HCT116 (cell line): ENCODE measurements at places on chromosomes 13 and 19.

DNA sequence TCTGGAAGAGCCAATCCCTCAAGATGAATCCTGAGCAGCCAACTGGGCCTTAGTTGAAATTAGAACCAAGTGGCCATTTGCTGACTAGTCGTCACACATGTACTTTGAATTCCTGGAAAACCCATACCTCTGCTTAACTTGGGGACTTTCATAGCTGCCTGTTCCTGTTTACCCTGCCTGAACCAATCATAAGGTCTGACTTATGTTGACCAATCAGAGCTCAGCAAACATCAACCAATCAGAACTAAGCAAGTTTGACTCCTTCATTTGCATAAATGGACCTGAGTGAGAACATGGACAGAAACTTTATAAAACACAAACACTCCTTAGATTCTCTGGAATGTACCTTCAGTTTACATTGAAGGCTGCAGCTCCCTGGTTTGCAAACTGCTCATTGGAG, 50.8 kb downstream of the LATS2 start:
- no peak for DNase-seq

GRCh38 chr13:36323951-36324566, 22.1 kb downstream of the SPART start:
- DNase-seq: no peak

DNA sequence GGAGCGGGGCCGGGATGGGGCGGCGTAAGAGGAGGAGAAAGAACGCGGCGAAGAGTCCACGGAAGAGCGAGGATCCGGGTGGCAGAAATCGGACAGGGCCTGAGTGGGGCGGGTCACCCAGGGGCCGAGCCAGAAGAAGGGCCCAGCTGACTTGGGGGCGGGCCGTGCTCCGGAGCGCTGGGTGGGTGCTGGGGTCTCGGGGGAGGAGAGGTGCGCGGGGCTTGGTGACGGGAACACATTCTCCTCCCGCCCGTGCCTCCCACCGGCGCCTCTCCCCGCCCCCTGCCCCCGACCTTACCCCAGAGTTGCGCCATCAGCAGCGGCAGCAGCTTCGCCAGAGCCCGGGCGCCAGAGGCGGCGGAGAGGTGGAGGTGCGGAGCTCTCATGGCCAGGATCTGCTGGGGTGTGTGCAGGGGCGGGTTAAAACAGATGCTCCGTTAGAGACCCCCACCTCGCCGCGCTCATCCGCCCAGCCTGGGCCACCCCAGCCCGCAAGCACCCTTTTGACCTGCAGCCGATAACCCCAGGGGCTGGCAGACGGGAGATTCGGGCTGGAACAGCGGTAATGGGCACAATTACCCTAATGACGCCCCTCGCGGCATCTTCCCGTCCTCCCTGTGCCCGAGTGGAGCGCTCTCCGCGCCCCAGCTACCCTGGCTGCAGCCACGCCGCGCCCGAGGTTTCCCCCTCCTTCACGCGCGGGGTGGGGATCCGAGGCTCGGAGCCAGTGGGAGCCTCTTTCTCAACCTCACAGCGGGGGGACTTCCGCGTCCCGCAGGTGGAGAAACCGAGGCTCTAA, 565 bp downstream of the KLK10 start:
- no peak for DNase-seq

- no peak for DNase-seq
Observed at GRCh38 chr13:59534806-59535205, 628.9 kb downstream of the DIAPH3 start.

DNA sequence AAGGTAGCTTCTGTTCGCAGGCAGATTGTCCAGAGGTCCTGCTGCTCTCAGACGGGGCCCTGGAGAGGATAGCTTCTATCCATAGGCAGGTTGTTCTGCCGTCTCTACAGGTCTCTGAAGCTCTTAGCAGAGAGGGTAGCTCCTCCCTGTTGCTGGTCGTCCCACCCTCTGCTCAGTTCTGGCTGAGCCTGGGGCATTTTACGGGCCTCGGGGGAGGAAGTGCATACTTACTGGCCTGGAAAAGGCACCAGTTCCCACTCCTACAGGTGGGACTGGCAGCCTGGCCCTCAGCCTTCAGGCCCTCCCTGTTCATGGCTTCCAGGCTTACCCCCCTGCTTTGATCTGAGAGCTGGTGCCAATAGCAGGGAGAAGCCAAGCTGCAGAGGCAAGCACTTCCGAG, 42.3 kb downstream of the USPL1 start:
- DNase-seq: no peak

DNA sequence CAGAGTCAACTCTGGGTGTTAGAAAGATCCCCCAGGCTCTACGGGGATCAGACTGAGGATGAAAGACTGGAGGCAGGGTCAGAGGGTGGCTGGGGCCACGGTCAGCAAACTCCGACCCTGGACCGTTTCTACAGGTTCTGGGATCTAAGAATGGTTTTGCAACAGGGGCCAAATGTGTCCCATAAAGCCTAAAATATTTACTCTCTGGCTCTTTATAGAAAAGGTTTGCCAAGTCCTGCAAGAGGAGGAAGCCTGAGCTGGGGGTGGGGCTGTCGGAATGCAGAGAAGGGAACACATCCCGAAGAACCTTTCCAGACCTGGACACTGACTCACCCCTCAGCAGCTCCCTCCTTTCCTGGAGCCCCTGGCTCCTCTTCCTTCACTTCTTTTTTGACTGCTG, 20.7 kb downstream of the LIG1 start:
- DNase-seq: no peak

DNA sequence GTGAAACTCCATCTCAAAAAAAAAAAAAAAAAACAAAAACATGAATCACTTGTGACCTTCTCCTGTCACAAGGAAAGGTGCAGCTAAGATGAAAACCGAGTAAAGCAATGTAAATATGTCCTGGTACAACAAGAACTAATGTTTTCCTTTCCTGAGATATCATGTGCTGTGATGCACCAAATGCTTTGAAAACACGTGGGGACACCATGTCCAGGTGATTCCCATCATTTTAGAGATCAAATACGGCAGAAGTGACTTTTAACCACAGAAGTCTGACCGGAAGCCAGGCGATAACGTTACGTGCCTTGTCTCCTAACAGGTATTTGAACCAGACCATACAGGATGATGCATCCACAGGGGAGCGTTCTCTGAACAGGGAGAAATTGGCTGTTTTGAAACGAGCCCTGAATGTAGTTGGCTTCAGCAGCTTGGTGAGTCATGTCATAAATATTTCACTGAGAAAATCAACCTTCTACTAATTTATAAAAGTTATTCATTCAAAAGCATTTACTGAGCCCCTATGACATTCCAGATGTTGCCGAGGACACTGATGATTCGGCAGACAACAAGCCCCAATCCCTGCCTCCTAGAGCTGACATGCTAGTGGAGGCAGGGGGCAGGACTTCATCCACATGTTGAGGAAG, 328.1 kb downstream of the MYO16 start:
- DNase-seq: peak; percentile 36

DNA sequence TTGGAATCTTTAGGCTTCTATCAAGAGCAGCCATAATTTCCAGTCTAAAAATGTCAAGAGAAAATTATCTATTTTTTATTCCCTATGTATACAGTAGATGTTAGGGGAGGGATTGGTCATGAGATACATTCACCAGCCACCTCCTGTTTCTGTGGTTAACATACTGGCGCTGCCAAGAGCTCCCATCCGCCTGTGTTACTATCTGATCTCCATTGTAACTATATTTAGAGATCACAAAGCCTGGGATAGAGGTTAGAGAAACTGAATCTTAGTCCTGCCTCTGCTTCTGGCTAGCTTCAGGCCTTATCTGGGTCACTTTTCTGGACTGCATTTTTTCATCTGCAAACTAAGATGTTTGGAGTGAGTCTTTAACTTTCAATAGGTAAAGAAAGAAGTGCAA, 46.3 kb downstream of the POLR1D start:
- no peak for DNase-seq

- DNase-seq: no peak
Observed at GRCh38 chr13:21148557-21149258, 27.6 kb downstream of the SKA3 start.

- no peak for DNase-seq
Observed at GRCh38 chr19:13665125-13665905, 99.0 kb upstream of the MRI1 start.

DNA sequence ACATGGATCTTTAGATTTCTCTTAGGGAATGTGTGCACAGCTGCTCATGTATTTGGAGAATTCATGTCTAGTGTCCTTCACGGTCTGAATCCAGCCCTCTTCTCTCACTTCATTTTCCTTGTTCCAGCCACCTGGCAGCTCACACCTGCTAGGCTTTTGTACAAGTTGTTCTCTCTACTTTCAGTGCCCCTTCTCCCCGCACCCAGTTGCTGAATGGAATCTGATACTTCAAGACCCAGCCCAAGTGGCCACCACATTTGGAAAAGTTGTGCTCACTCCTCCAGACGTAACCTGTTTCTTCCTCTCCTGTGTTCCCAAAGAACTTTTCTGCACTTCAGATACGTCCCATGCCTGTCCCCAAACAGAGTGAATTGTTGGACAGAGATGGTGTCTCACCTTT, 235.6 kb downstream of the SHISA2 start:
- DNase-seq: no peak

DNA sequence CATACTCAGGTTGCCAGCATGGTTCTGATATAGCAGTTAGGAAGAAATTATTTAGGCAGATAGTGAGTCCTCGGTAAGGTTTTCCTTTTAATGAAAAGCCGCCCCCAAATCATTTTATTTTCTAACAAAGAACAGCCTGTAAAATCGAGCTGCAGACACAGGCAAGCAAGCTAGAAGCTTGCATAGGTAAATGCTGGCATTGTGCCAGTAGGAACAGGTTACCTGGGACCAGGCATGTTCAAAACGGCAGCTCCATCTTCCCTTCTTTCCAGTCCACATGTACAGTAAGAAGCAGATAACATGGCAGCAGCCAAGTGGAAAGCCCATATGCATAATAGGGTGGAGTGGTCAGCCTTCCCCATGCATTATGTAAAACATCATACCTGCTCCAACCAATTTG, 71.1 kb downstream of the UGGT2 start:
- DNase-seq: no peak

DNA sequence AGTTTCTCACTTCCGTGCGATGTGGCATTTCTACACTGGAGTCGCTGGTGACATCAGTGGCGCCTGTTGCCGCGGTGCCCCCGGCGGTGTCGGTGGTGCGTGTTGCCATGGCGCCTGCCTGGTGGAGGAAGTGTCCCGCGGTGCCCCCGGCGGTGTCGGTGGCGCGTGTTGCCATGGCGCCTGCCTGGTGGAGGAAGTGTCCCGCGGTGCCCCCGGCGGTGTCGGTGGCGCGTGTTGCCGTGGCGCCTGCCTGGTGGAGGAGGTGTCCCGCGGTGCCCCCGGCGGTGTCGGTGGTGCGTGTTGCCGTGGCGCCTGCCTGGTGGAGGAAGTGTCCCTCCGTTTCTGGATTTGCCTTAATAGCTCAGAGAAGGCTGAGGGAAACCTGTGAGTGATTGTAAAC, 127.6 kb downstream of the KDM4B start:
- no peak for DNase-seq

- DNase-seq: no peak
Observed at GRCh38 chr13:97223037-97223710, 1.0 kb downstream of the MBNL2 start.

- DNase-seq: no peak
Observed at GRCh38 chr13:40445557-40445990, 220.9 kb downstream of the FOXO1 start.

GRCh38 chr13:110518571-110518970, 43.0 kb downstream of the RAB20 start:
- no peak for DNase-seq

- DNase-seq: no peak
Observed at GRCh38 chr19:5147074-5147977, 178.4 kb downstream of the KDM4B start.

DNA sequence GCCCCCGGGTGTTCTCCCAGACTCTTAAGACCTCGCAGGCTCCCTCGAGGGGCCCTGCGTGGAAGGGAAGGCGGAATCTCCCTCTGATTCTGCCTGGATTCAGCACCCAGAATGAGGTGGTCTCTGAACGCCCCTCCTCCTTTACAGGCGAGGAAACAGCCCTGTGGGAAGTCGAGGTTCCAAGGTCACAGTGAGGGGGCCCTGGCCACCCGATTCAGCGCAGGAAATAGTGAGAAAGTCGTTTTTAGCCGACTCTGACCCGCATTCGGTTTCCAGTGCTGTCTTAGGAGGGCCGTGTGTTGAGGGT, 1.1 kb downstream of the BSG start:
- no peak for DNase-seq

- DNase-seq: no peak
Observed at GRCh38 chr13:113741191-113741668, 17.8 kb upstream of the TMEM255B start.

DNA sequence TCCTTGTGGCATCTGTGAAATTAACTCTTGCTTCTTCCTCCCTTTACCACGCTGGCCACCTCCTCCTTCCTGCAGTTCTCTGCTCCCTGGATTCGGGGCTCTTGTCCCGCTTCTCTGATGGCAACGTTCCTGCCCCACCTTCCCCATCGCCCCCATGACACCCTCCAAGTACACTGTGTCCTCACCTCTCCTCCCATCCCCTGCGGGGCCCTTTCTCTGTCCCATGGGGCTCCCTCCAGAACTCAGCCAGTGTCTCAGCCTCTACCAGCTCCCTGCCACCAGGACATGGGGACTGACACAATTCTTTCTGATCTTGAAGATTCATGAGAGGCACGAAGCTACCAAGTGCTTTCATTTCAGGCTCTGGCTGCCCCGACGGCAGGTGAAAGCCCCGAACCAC, 9.1 kb downstream of the CARS2 start:
- DNase-seq: no peak

DNA sequence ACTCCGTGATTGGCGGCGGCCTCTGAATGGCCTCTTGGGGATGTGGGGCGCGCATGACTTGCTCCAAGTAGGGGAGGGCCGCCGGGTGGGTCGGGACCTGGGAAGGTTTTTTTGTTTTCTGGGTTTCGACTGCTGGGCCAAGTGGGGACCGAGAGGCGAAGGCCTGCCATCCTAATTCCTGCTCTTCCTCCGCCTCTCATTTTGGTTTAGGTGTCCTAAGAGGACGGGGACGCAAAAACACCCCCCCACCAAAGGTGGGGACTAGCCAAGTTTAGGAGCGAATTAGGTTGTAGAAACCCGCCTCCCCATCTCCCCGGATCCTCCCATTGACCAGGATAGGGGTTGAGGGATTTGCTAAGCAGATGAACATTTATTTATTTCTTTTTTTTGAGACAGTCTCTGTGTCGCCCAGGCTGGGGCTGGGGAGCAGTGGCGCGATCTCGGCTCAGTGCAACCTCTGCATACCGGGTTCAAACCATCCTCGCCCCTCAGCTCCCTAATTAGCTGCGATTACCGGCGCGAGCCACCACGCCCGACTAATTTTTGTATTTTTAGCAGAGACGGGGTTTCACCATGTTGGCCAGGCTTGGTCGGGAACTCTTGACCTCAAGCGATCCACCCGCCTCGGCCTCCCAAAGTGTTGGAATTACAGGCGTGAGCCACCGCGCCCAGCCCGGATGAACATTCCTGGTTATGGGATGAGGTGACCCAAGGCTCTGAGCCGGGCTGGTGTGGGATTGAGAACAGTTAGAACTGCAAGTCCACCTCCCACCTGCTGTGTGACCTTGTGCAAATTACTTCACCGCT, 838 bp downstream of the PPP2R1A start:
- no peak for DNase-seq

- no peak for DNase-seq
Observed at GRCh38 chr13:20801707-20802106, 27.9 kb upstream of the EEF1AKMT1 start.
